ENCODE measurements at places on chromosomes 7 and 10.

DNA sequence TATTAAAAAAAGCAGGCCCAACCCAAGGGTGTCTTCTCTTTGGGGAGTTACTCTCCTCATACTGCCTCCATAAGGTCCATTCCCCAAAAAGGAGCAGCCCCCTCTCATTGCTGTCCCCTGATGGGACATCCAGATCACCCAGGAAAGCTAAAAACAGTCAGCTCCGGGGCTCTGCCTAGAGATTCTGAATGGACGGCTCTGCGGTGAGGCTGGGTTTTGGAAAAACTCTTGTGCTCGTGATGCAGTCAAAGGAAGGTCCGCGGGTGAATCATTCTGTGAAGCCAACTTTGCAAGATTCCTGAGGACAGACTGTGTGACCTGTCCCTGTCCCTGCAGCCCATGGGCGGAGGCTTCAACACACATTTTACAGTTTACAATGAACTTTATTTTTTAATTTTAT, 351.5 kb downstream of the TYW1 start:
- no peak for DNase-seq

- no peak for DNase-seq
Measured at GRCh38 chr10:72333112-72334015, 21.4 kb downstream of the DNAJB12 start.

DNA sequence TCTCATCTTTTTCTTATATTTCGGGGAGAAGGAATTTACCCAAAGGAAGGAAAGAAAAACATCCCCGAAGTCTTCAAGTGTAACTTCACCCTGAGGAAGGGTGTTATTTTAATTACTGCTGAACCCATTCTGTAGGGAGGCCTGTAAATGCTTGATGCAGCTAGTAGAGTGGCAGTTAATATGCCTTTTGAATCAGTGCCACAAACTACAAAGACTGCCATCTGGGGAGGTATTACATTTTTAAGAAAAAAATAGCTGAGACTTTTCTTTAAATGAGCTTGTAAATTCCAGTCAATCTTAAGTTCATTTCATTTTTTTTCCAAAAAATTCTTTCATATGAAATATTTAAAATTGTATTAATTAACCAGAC, 233.1 kb upstream of the FERD3L start:
- DNase-seq = no peak

DNA sequence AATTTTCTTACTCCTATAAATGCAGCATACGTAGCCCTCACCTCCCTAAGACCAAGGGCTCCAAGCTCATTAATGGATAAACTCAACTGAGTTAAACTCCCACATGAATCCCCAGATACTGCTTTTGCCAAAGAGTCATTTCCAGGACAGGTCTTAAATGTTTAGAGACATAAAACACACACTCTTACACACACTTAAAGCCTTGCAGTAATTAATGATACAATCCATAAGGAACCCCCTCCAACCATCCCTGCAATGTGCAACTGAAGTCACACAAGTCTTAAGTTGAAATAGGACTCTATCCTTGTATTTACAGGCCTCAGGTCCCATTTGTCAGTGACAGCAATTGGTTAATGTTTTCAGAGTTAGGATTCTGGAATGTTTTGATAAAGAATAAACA, 194.1 kb downstream of the FANK1 start:
- DNase-seq = no peak

DNA sequence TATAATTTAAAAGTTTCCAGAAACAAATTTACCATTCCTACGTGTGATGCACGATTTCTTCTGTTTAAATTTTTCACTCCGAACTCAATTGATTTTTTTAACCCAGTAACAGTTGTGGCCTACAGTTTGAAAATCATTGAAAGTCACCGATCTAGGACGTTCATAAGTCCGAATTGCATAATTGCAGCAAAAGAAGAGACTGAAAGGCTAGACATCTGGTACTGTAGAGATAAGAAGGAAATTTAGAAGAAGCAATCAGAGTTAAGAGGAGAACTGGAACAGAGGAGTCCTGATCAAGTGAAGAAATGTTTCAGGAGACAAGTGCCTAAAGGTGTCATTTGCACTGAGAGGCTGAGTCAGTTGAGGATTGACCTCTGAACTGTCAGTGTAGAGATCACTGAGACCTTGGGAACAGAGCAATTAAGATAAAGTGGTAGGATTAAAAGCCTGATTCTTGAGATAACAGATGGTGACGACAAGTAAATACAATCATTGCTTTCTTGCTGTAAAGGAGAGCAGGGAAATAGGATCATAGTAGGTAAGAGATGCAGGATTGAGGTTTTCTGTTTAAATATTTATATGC, 73.5 kb downstream of the ZFAND4 start:
- DNase-seq = no peak

GRCh38 chr7:18754766-18755165, 259.2 kb downstream of the HDAC9 start:
- no peak for DNase-seq

DNA sequence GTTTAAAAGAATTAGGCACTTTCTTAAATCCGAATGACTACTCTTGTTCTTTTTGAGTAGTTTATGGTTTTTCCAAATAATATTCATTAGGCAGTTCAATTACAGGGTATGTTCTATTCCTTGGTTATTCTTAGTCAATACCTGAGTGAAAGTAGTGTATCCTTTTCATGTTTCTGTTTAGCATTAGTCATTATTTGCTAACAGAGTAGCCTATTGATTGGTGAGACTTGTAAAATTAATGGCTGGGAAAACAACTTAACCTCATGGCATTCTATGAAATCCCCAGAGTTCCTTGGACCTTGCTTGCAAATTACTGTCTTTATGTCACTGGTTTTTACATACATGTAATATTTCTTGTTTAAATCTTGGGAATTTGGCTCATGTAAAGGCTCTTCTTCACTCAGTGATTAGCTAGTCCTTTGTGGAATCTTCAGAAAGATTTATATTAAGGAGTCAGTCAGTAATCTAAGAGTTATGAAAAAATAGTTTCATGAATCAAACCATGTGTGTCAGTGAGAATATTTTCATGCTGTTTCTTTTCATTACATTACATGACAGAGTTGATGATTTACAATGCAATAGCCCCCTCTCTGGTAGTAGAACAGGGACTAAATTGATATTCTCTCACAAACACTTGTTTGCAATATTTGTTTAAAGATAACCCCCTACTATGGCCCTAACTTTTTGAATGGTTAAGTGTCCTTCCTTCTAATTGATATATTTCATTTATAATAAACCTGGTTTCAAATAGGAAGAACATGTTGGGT, 81.5 kb upstream of the LRRTM3 start:
- DNase-seq = no peak

GRCh38 chr10:95217476-95217875, 23.4 kb downstream of the ACSM6 start:
- no peak for DNase-seq

- DNase-seq = no peak
Measured at GRCh38 chr7:70446448-70447143, 685.3 kb upstream of the GALNT17 start.

GRCh38 chr10:44985175-44985681, 6.6 kb upstream of the DEPP1 start:
- DNase-seq = no peak

GRCh38 chr10:37314350-37314749, 189.0 kb downstream of the ANKRD30A start:
- no peak for DNase-seq

- peak; percentile 27 for DNase-seq
Measured at GRCh38 chr10:24622781-24623301, 100.8 kb downstream of the ARHGAP21 start.

DNA sequence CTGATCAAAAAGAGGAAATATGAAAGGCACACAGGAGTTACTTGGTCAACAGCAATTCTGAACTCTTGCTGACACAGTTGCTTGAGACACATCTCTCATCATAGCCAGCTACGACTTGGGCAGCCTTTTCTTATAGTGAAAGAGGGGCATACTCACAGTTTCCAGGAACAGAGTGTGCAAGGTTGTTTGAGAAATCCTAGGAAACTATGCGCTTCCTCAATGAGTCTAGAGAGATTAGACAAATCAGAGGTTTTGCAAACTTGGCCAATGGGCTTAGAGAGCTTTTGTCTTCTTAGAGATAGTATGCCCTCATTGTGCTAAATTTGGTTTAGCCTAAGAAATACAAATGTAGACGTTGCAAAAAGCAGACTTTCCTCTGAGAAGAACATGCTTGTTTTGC, 370.4 kb downstream of the HGF start:
- DNase-seq = no peak

DNA sequence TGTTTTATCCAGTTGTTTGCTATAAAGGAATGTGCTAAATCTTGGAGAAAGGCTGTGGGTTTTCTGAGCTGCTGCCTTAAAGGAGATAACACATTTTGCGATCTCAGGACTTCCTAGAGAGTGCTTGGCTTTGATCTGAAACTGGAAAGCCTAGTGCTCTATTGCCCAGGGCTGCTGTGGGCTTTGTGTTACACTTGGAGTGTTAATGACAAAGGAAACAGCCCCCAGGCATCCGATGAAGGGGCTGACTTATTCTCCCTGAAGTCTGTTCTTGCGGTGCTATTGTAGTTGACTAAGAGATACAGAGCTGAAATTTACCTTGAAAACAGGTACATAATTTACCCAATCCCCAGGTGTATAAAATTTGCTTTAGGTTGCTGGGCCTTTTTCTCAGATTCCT, 74.5 kb downstream of the SND1 start:
- no peak for DNase-seq

DNA sequence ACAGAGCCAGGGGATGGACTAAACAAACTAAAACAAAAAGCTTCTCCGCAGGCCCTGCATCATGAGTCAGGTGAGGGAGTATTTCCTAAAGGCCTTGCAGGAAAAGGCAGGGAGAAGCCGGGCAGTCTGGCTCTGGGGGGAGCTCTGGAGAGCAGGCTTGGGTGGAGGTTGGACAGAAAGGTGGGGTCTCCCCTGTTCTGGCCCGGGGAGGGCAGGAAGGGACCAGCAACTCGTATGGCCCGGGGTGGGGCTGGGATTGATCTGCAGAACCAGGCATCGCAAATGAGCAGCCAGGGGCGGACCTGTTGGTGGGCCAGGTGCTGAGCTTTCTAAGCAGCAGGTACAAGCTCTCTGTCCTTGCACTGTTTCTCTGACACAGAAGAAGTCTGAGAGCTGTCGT, 235.2 kb downstream of the TCERG1L start:
- DNase-seq = no peak

DNA sequence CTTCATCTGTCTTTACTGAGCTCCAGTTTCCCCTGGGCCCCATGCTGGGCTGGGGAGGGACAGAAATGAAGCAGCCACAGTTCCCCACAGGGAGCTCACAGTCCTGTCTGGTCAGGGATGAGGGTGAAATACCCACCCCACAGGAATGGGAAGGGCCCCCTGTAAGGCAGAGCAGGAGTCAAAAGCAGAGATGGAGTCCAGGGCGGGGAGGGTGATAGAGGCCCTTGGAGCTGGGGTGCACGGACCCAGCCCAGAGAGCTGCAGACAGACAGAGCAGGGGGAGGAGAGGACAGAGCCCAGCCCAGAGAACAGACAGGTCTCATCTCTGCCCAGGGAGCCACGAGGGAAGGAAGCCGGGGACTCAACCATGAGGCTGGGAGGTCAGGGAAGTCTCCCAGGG, 34.9 kb upstream of the ZNF488 start:
- DNase-seq = no peak

DNA sequence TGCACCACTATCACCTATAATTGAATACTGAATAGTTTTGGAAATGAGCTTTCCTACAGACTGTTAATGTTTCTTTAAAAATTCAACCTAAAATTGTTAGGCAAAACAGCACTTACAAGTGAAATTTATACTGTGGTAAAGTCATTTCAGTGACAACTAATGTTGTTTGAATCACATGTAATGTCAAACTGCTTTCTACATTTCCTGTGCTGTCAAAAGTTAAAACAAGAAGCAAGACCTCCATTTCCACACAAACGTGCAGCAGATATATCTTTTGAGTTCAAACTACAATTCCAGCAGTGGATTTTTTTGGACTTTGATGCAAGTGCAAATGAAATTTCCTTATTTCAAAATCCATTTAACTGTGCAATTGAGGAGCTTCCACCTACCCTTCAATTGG, 199.8 kb downstream of the RNLS start:
- DNase-seq = no peak

DNA sequence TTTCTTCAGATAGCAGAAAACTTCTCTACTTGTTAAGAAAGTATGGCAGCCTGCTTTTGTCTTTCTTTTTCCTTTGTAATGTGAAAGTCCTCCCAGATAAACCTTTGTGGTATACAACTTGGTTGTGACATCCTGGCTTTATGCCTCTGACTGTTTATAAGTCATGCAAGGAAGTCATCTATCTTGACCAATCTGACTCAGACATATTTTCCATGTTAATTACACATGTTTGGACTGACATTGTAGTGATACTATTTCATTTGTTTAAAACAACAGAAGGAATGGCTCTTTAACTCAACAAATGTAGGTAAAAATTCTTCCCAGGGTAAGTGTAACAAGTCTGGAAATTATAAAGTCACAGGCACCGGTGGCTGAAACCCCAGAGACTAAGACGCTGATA, 341.6 kb upstream of the MEOX2 start:
- no peak for DNase-seq

- DNase-seq = no peak
Measured at GRCh38 chr7:18437101-18437500, 58.4 kb upstream of the HDAC9 start.

- no peak for DNase-seq
Measured at GRCh38 chr7:131338173-131338572, 10.5 kb downstream of the MKLN1 start.

Measured in CD4-positive, alpha-beta T cell treated with Interleukin-6 for 4 hours (primary cell).